ENCODE measurements at places on chromosomes 16 and 17.

GRCh38 chr17:43469145-43469544 lies 14.6 kb upstream of the DHX8 start:
- DNase-seq = peak; percentile 92

- DNase-seq = no peak
These were observed 5.4 kb downstream of the KCTD5 start for GRCh38 chr16:2687531-2688308.

GRCh38 chr17:50134206-50135110 lies 4.5 kb upstream of the SAMD14 start:
- no peak for DNase-seq

GRCh38 chr17:73437826-73438225 lies 126.0 kb upstream of the CDC42EP4 start:
- no peak for DNase-seq

DNA sequence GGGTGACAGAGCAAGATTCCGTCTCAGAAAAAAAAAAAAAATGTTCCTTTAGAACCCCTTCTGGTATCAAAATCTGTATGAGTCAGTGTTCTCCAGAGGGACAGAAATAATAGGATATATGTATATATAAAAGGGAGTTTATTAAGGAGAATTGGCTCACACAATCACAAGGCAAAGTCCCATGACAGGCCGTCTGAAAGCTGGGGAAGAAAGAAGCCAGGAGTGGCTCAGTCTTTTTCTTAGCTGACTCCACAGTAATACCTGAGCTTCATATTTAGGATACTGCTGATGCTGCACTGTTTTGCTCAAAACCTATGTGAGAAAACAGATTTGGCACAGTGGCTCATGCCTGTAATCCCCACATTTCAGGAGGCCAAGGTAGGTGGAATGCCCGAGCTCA lies 22.5 kb downstream of the ZZEF1 start:
- no peak for DNase-seq

- DNase-seq = no peak
These were observed 35.6 kb upstream of the CACNG4 start for GRCh38 chr17:66928949-66929348.

DNA sequence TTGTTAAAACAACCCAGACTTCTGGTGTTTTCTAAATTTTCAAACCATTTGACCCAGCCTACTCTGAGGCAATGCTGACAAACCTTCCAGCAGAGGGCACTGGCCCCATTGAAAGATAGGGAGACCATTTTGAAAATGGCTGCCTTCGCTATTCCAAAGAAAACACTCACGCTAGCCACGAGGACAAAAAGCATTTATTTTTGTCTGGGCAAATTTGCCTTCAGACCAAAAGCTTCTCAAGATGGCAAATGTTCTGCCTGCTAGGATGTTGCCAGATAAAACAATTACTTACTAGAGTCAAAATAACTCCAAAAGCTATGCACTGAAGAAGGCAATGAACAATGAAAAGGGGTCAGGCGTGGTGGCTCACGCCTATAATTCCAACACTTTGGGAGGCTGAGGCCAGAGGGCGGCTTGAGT lies 296.7 kb upstream of the IRX5 start:
- peak; percentile 31 for DNase-seq

- DNase-seq = no peak
These were observed 13.2 kb downstream of the GABARAPL2 start for GRCh38 chr16:75579281-75579834.

DNA sequence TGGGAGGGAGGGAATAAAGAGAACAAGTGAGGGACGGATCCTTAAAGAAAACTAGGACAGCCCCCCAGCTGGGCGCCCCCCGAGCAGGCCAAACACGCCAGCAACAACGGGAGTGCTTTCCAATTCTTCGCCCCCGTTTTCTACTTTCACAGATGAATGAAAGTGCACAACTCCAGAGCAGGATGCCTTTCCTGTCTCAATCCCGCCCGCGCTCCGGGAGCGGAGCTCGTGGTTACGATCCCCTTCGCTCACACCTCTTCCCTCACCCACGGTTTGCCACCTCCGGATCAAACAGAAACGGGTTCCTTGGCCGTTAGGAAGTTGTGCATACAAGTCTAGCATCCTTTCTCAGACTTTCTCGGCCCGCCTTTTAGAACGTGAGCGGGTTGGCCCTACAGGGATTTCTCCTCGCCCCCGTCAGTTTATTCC lies 680 bp downstream of the SKA2 start:
- no peak for DNase-seq

- peak; percentile 62 for DNase-seq
These were observed 284.1 kb downstream of the SOX9 start for GRCh38 chr17:72404872-72405271.

- peak; percentile 12 for DNase-seq
These were observed 32.9 kb downstream of the PCTP start for GRCh38 chr17:55783684-55784245.

- DNase-seq = peak; percentile 37
These were observed 6.5 kb downstream of the NXN start for GRCh38 chr17:973053-973452.

DNA sequence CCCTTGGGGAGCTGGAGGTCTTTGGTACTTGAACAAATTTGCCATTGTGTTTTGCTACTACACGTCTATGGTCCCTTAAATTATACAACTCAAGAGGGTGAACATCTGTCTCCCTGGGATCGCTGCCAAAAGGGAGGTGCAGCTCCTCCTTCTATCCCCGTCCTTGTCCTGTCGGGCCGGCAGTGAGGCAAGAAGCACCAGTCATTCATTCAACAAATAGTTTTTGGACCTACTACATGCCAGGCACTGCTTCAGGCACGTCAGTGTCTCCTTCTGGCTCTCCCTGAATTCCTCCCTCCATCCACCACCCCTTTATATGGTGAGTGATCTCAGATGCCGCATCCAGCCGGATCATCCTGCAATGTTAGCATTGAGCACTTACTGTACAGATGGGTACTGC lies 2.2 kb upstream of the RPL38 start:
- DNase-seq = no peak

DNA sequence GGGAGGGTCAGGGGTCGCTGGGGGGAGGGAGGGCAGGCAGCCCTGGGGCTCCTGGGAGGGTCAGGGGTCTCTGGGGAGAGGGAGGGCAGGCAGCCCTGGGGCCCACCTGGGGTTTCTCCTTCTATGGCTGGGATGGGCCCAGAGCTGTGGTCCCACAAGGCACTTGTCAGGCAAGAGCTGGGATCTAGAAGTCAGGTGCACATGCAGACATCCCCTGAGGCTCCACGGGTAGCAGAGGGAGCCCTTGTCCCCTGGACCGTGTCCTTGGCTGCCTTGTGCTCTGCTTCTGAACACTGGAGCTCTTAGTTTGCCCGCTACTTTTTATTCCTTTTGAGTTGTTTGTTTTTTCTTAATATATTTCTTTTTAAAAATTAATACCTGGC lies 1.8 kb downstream of the TUBB3 start:
- no peak for DNase-seq

DNA sequence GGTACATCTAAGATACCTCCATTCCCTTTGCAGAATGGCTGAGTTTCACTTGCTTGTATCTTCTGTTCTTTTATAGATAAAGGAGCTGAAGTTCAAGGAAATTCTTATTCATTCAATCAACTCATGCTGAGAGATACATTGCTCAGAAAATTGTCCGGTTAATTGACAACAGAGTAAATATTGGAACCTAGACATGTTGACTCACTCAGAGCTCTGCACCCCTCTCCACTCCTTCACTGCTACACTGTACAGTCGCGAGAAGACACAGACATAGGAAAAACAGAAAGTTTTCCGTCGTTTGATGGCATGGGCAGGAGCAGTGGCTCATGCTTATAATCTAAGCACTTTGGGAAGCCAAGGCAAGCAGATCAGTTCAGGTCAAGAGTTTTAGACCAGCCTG lies 690.5 kb upstream of the SOX9 start:
- no peak for DNase-seq

GRCh38 chr17:82257473-82257872 lies 16.0 kb downstream of the CSNK1D start:
- DNase-seq = no peak

- no peak for DNase-seq
These were observed 1.1 kb upstream of the BRCA1 start for GRCh38 chr17:43125967-43126910.

DNA sequence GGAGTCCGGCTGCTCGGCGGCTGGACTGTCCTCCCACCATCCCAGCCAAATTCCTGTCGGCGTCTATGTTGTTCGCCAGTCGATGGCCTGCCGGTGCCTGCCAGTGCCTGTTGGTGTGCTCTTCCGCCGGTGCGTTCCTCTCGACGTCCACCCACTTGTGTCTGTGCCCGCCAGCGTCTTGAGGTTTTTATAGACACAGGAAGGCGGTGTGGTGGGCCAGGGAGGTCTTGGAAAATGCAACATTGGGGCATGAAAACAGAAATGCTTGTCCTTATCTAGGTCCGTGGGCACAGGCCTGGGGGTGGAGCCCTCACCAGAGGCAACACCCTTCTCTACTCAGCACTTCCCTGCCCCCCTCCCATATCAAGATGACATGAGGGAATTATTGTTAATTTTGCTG lies 167.8 kb downstream of the IRF8 start:
- no peak for DNase-seq

- no peak for DNase-seq
These were observed 61.5 kb downstream of the MYO1D start for GRCh38 chr17:32815460-32815859.

GRCh38 chr17:19978209-19978802 lies 678 bp upstream of the AKAP10 start:
- DNase-seq = no peak

- no peak for DNase-seq
These were observed 19.5 kb downstream of the LRRC75A start for GRCh38 chr17:16472539-16472938.

DNA sequence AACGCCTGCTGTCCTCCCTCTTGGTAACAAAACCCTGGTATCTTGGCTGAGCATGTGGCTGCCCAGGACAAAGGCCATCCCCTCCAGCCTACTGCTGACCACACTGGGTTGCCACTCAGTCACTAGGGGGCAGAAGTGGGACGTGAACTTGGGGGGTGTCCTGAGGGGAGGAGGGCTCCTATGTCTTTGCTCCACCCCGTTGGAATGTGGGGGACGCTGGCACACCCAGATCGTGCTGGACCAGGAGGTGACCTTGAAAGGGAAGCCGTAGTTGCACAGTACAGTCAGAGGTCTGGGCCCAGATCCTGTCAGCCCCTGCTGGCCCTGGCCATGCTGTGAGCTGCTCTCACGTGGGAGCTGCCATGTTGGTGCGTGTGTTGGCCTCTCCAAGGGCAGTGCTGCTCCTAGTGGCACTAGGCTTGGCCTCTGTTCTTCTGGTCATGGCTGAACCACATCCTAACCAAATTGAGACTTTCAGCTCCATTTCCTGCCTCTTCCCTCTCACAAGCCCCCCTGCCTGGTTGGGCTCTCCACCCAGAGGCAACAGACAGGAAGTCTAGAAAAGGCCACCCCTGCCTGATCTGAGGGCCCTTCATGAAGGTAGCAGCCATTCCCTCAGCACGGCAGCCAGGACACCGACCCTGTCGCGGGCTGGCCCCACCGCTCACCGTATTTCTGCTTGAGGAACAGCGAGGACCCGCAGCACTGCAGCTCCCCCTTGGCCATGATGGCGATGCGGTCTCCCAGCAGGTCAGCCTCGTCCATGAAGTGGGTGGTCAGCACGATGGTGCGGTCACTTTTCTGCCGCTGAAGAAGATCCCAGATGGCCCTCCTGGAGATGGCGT lies 29.0 kb upstream of the RNPS1 start:
- peak; percentile 7 for DNase-seq

GRCh38 chr16:75000481-75001081 lies 1.8 kb downstream of the ZNRF1 start:
- peak; percentile 17 for DNase-seq

DNA sequence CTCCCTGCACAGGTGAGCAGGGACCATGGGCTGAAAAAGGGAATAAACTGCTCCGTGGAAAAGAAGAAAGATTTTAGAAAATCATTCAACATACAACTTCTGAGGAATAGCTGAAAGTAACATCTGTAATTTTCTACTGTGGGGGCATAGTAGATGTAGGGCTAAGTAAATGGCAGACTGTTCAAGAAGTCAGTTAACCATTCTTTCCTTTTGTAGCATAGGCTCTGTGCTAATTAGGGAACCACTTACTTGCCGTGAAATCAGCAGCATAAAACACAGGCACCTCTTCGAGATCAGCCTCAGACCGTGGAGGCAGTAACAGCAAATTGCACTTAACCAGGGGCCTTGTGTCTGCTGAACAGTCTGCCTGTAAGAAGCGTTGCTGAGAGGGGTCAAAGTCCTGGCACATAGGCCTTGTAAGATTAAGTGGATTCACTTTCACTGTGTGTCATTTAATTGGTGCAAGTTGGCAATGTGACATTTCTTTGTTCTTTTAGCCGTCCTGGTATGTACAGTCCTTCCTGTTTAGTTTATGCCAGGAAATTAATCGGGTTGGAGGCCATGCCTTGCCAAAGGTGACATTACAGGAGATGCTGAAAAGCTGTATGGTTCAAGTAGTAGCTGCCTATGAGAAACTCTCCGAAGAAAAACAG lies 10.4 kb downstream of the COG1 start:
- DNase-seq = no peak

DNA sequence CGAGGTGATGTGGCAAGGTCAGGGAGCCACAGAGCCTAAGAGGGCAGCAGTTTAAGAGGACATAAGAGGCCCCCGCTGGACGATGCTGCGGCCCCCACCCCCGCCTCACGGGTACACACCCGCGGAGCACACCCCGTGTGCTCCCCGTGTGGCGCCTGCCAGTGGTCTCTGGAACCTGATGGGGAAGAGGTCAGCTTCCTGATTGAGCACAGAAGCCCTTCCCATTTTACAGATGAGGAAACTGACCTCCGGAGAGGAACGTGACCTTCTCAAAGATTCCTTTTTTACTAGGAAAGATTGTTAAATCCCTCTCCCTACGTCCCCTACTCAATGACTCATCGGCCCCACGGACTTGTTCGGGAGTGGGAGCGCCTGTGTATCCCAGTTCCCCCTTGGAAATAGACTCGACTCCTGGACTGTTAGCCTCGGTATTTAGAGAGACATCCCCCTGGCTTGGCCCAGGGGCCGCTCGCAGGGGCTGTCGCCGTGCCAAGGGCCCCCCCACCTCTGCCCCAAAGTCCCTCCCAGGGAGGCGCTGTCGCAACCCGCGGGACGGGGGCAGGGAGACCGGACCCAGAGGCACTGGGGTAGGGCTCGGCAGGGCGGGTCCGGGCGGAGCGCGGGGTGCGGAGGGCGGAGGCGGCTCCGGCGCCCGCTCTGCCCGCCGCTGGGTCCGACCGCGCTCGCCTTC lies at the start of gene ABCC3:
TSS of gene ABCC3 (plus strand) at position 658 of the 691 bp plus-strand sequence. CDS start 56 bp downstream, outside the sequence.
- no peak for DNase-seq

GRCh38 chr16:52770828-52771227 lies 223.9 kb upstream of the TOX3 start:
- DNase-seq = no peak
